ENCODE measurements at places on chromosomes 1 and 21.

DNA sequence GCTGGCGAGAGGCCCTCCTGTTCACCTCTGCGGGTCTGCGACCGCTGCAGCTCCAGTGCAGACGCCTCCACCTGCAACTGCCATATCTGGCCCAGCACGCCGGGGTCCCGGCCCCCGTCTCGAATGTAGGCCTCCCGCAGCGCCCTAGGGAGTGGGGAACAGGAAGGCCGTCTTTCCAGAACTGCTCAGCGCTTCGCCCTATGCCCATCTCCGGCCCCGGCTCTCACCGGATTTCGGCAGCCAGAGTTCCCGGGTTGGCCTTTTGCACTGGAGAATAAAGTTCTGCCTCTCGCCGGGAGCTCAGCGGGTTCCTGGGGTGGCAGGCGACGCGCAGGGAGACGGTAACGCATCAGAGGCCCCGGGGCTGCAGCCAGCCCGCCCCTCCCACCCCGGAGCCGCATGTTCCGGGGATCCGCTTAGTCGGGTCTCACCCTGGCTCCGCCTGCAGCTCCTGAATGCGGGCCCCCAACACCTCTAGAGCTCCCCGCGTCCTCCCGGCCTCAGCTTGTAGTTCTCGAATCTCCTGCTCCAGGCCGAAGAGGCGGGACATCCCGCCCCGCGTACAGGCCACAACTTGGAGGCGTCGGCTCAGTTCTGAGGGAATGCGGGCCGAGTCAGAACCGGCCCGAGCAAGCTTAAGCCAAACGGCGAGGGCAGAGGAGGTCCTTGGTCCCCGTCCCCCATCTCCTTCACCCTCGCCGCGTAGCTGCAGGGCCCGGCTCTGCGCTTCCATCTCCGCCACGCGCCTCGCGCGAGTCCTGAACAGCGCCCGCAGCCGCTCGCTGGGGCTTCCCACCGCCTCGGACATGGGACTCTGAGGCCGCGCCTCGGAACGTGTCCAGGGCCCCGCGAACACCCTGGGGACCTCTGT, 1.1 kb downstream of the CCDC17 start:
- DNase-seq: no peak

GRCh38 chr1:154329551-154330131, 4.3 kb downstream of the ATP8B2 start:
- DNase-seq: peak; percentile 69

GRCh38 chr1:8578132-8578877, 239.1 kb downstream of the RERE start:
- DNase-seq: no peak

GRCh38 chr1:223007935-223008334, 135.1 kb downstream of the TLR5 start:
- no peak for DNase-seq

GRCh38 chr1:182003025-182003725, 58.3 kb downstream of the ZNF648 start:
- DNase-seq: peak; percentile 43

DNA sequence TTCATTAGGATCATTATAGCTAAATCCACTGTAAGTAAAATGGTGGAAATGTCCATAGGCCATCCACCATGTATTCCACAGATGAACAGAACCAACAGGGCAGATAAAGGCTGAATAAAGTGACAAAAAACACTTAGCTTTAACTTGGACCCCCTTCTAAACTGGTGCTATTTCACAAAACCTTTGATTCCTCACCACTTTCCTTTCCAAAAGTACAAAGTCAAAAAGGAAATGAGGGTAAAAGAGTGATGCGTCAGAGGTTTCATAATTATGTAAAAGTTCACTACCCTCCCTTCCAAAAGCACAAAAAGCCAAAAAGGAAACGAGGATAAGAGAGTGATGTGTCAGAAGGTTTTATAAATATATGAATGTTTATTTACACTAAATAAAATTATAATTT, 172.2 kb downstream of the TBX15 start:
- no peak for DNase-seq

- peak; percentile 55 for DNase-seq
Observed at GRCh38 chr1:184825571-184825970, 70.9 kb upstream of the EDEM3 start.

- DNase-seq: peak; percentile 7
Observed at GRCh38 chr1:233357595-233358397, 30.3 kb downstream of the MAP3K21 start.

GRCh38 chr1:50333595-50333974, 89.7 kb downstream of the DMRTA2 start:
- peak; percentile 23 for DNase-seq

DNA sequence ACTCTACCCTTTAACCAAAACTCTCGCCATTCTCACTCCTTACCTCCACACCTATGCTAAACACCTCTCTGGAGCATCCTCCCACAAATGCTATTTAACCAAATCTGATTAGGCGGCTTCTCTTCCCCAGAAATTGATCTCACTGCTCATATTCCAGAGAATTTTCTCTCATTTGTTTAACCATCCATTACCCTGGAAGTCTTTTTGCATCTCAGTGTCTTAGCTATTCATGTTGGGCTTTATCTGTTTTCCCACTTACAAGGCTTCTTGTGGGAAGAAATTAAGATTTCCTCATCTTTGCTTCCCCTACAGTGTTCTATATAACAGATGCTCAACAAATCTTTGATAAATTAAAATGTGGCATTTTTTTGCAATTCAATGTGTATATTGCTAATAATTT, 45.5 kb downstream of the MYSM1 start:
- DNase-seq: no peak

DNA sequence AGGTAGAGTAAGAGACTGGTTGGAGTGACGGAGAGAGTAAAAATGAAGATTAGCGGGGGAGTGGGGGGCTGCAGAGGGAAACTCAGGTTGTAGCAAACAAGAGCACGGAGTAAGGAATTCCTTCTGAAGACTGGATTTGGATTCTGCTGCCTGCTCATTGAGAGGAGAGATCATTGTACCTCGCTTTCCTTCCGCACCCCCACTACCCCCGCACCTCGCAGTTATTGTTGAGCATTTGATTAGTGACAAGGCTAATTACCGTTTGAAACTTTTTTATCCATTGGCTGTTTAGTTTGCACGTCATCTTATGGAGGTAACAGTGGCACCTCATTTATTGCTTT, 463 bp downstream of the PRPF3 start:
- DNase-seq: no peak
